Osteoblast (primary cell): ENCODE measurements at places on chromosomes 7 and 10.

DNA sequence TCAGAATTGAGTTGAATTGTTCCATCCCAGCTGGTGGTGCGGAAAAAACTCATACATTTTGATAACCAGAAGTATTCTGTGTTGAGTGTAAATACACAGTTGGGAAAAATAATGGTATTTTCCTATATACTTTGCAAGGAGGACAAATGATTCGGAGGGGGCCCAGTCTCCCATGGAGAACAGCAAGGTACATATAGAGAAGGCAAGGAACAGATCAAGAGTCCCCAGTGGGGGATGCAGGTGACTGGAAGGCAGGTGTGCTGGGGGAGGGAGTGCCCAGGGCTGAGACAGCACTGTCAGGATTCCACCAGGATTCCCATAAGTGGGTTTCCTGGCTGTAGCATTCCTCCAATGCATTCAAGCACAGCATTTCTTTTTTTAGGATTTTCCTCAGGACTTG lies 10.8 kb upstream of the ADCY1 start:
- no peak for DNase-seq

GRCh38 chr7:40799-41750 lies 151.3 kb upstream of the FAM20C start:
- peak; percentile 65 for DNase-seq

- DNase-seq: peak; percentile 69
Measured at GRCh38 chr7:97845622-97846203, 26.5 kb downstream of the ASNS start.

DNA sequence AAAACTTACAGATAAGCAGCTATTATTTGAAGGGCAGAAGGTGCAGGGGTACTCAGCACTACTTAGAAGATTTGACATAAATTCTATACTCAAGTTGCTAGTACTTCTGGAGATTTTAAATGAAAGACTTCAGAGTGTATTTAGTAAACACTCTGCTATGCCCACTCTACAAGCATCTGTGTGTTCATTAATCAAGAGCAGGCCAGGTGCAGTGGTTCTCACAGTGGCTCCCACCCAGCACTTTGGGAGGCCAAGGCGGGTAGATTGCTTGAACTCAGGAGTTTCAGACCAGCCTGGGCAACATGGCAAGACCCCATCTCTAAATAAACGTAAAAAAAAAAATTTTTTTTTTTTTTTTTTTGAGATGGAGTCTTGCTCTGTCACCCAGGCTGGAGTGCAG lies 38.9 kb upstream of the TOMM7 start:
- no peak for DNase-seq

DNA sequence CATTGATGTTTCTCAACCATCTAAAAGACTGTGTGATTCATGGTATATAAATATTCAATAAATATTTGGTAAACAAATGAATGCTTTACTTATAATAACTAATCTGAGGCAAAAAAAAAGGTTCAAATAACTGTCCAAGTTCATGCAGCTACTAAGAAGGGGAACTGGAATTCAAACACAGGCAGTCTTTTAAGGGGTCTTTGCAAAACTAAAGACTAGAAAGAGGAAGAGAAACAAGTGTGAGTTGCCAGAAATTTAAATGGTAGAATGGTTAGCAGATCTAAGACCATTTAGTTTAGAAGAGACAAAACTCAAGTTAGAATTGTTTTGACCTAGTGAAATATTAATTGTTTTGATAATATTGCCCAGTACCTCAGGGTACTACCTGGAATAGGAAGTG lies 642.0 kb upstream of the LRRN3 start:
- no peak for DNase-seq

- DNase-seq: no peak
Measured at GRCh38 chr10:3414667-3415023, 242.1 kb upstream of the PITRM1 start.

- DNase-seq: no peak
Measured at GRCh38 chr10:22159979-22160378, 57.8 kb downstream of the EBLN1 start.

DNA sequence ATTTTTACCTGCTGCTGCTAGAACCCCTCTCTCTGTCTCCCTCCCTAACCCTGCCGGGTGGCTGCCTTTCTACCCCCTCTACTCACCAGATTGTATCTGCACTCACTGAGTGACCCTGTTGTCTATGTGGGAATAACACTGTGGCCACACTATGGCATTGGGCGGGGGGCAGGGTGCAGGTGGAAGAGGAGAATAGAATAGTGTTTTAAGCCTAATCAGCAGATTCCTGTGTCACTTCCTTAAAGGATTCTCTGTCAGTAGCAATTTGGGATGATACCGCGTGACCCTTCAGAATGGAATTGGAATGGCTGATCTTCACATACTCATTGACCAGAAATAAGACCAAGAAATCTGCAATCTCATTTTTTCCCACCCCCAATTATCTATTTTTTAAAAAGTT lies 67.1 kb upstream of the ANKRD1 start:
- DNase-seq: no peak

- no peak for DNase-seq
Measured at GRCh38 chr10:46070749-46071148, 24.7 kb upstream of the MSMB start.

DNA sequence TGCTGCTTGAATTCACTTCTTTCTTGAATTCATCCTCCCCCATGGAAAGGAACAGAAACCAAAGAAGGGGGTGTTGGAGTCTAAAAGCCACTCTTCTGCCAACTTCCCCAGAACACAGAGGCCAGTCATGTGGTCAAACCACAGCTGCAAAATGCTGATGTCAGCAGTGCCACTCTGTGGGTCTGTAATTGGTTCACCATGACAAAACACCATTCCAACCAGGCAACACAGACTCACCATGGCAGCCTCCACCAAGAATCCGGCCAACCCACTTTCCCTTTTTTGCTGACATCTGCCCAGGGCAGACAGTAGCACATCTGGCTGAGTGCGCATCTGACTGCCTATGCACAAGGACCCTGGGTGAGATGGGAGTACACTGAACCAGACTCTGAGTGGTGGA lies 16.8 kb downstream of the OSBPL3 start:
- peak; percentile 68 for DNase-seq

DNA sequence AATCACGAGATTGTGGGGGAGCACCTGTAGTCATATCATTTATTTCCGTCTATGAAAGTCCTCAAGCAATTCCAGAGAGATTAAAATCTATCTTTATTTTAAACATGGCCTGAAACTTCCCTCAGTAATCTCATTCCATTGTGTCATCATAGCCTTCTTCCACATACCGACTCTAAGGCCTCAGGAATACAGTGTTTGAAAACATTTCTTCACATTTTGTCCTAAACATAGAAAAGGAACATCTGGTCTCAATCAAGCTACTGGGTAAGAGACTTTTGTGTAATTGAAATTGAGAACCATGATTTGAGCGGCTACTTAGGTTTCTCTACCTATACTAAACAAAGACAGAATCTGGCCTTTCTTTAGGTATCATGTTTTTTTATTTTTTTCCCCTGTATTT lies 78.0 kb upstream of the ELMO1 start:
- DNase-seq: no peak

GRCh38 chr7:90797596-90797995 lies 201.5 kb downstream of the CDK14 start:
- DNase-seq: no peak
